Memory B cell (primary cell): ENCODE measurements at places on chromosomes 6 and 20.

GRCh38 chr6:168774381-168774780 is 333.4 kb downstream of the SMOC2 start:
- DNase-seq, result no peak

DNA sequence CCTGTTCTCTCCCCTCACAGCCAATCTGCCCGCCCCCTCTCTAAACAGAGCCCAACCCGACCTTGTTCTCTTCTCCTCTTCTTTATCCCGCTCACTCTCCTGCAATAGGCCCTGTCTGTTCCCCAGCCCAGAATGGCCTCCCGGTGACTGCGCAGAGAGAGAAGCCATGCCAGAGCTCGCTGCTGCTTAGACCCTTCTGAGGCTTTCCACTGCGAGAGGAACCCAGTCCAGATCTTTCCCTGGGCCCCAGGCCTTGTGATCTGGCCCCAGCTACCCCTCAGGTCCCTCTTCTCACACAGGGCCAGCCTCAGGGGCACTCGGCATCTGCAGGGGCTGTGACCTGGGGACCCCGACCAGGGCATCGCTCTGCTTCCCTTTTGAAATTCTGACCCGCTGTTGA is 58.1 kb downstream of the TMEM242 start:
- no peak for DNase-seq

DNA sequence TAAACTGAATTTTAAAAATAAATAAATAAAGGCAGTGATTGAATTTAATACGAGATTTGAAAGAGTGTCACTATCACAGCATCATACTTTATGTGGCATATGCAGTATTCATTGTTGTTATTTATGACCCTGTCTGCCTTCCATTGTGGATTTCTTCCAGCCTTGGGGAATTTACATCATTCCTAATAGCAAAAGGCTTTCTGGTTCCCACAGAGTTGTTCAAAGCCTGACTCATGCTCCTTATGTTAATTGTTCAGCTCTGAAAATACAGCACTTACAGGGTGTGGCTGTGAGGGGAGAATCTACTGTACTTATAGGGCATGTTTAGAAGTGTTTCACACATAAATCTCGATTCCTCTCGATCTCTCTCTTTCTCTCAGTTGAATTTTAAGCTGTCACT is 54.4 kb downstream of the JAG1 start:
- DNase-seq, result no peak

GRCh38 chr20:52031206-52031562 is 160.4 kb downstream of the ZFP64 start:
- DNase-seq, result no peak

- DNase-seq, result no peak
Observed at GRCh38 chr6:41232667-41233066, 4.5 kb downstream of the TREML4 start.

DNA sequence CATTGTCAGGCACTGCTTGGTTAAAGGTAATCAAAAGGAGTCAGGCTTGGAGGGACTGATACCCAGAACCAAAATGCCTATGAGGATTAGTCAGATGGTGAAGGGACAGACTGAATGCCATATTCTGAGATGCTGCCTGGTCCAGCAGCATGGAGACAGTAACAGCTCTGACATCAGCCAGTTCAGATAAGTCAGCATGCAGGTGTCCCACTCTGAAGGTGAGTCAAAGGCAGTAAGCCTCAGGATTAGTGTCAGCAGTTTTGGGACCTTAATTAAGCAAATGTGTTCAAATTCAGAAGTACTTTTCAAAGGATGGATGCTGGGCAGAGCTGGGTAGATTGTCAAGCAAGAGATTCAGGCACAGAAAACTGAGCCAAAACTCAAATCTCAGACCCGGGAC is 198.4 kb downstream of the RPS12 start:
- no peak for DNase-seq

DNA sequence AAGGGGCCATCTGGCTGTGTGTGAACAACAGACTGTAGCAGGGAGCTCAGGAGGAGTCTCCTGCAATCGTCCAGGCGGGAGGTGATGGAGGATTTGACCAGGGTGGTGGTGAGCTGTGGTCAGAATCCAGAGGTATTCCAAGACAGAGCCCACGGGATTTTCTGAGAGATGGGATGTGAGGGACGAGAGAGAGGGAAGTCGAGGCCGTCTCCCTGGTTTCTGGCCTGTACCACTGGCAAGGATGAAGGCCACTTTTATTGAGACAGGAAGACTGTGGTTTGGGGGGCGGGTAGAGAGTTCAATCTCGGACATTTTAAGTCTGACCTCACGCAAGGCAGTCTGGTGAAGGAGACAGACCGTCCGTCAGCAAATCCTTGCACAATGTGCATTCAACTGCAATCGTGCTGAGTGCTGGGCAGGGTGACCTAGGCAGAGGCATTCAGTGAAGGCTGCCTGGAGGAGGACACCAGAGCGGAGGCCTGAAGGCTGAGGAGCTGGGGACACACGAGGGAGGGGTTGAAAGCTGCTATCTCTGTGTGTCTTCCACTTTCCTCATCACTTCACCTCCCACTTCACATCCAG is 53.9 kb downstream of the PREX1 start:
- DNase-seq, result no peak

DNA sequence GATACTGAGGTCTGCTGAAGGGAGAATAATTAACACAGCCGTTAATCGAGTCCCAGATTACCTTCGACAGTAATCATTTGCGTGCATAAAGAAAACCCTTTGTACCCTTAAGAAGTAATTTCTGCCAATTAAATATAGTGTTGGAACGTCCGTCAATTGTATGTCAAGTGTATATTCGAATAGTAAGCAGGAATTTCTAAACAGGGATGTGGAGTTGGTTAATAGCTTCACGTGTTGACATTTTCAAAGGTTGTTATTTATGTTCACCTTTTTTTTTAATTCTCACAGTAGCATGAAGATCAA is 798 bp upstream of the SNAP91 start:
- DNase-seq, result no peak

GRCh38 chr6:151166180-151166579 is 73.6 kb upstream of the AKAP12 start:
- no peak for DNase-seq

DNA sequence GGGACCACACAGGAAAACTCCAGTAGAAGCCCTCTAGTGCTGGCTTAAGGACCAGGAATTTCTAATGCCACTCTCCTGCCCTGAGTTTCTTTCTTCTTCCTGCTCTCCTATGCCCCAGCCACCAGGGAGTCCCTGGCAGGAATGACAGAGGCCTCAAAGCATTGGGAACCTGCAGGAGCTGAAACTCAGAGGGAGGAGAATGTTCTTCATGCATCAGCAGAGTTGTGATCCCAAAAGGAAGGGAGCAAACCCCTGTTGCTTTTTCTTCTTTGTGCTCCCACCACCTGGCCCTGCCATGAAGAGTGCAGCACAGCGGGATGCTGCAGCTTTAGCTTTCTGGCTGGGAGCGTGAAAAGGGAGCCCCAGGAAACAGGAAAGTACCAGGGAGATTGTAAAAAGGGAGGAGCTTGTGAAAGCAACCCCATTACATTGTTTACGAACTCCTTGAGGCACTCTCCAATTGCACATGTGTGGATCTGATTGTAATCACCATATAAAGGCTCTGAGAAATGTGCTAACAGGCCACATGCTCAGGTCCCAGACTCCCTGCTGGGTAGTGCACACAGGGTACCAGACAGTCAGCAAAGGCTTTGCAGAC is 34.7 kb upstream of the FKBP1A start:
- DNase-seq, result no peak

GRCh38 chr6:164889980-164890379 is 419.4 kb downstream of the C6orf118 start:
- no peak for DNase-seq

DNA sequence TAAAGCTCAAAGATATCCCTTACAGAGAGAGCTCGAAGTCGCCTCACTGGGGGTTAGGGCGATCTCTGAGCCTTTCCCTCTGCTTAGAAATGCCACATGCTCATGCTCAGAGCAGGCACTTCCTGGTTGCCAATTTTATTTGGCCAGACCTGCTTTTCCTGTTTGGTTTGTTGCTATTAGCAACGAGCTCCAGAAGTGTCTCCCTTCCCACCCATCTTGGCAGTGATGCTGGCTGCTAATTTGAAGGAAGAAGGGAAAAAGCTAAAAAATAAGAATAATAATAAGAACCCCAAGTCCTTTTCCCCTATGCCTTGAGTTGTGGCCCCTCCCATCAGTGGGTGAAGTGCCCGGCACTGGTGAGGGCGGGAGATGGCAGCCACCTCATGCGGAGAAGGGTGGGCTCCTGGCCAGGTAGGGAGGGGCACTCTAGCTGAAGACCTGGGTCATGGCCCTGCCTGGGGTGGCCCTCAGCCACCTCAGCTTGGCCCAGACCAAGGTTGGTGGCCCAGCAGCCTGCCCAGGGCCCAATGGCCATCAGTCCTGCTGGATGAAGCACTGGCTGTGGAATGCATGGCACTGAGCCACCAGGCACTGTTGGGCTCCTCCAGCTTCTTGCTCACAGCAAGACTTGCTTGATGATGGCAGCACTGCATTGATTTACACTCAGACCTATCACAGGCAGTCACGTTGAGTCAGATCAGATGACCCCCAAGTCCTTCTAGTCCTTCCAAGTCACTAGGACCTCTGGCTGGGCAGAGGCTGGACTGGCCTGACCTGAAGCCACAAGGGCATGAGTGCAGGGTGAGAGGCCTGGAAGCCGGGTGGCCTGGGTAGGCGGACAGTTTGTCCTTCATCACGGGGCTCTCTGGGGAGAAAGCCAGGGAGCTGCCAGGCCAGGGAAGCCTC is 79.0 kb downstream of the SYNJ2 start:
- DNase-seq, result no peak

DNA sequence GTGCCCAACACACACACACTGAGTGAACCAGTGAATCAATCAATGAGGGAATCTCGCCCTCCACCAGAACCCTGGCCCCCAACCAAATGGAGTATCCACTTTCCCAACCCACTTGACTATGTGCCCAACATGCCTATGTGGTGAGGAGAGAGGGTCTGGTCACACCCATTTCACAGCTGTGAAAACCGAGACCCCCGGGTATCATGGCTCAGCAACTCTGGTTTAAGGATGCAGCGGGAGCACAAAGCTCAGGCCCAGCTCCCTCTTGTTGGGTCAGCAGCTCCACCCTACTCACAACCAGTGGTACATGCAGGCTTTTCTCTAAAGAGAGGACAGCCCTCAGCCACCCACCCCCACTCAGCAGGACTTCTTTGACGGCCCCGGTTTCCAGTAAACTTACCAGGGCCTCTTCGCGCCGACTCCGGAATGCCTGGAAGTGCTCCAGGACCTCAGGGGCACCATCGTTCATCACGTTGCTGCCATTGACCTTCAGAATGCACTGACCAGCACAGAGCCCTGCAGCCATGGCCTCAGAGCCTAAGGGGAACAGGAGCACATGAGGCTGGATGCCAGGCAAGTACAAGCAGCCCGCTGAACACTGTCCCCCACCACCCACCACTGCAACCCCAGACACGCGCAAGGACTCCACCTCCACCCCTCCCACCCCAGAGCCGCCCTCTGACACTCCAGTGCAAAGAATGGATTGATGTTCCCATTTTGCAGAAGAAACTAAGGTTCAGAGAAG is 174.7 kb downstream of the PREX1 start:
- no peak for DNase-seq
